ENCODE measurements at places on chromosomes 3 and 15.

DNA sequence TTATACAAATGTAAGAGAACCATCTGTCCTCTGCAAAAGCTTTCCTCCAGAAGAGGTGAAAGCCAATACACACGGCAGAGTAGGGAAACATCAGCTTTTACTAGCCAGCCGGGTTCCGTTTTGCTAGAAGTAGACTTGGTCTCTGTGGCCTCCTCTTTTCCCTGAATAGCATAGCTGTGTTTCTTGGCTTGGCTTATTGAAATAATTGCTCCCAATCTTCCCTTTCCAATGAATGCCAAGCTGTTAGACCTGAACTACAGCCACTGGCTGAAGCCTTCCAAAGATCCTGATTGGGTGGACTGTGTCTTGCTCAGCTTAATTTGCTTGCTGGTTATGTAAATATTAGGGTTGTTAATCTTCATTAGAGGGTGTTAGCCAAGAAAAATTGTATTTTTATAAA, 157.8 kb upstream of the ROPN1 start:
- no peak for DNase-seq
- H3K27me3 ChIP-seq, result no peaks in the 10 kb centered on the region

DNA sequence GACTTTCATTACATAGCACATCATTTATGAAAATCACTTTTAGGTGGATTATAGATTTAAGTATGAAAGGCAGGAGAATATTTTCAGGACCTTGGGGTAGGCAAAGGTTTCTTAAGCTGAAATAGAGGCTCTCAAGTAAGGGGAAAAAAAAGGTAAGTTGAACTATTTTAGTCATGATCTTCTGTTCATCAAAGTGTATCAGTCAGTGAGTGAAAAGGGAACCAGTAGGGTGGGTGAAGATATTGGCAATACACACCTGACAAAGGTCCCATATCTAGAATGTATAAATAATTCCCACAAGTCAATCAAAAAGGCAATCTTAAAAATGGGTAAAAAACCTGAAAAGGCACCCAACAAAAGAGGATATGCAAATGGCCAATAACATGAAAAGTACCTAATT, 218.6 kb downstream of the KLF13 start:
- no peaks in the 10 kb centered on the region for H3K4me1 ChIP-seq
- H3K27ac ChIP-seq, result no peak overlapping the region
- no peak overlapping the region for H3K4me3 ChIP-seq
- no peaks in the 10 kb centered on the region for H3K36me3 ChIP-seq
- no peak for DNase-seq
- H3K27me3 ChIP-seq, result no peaks in the 10 kb centered on the region

- H3K4me1 ChIP-seq, result no peaks in the 10 kb centered on the region
- H3K4me3 ChIP-seq, result no peak overlapping the region
- no peak for DNase-seq
Measured at GRCh38 chr3:128390867-128391266, 75.8 kb downstream of the DNAJB8 start.

- DNase-seq, result no peak
- H3K4me3 ChIP-seq, result peak overlapping the region; percentile 83
- no peaks in the 10 kb centered on the region for H3K36me3 ChIP-seq
- H3K27ac ChIP-seq, result peak overlapping the region; percentile 91
- no peaks in the 10 kb centered on the region for H3K27me3 ChIP-seq
- H3K4me1 ChIP-seq, result peaks cover 39% of the 10 kb centered on the region
Measured at GRCh38 chr3:64265646-64266045, 40.4 kb upstream of the PRICKLE2 start.

GRCh38 chr3:41701191-41701698, 260.7 kb downstream of the ULK4 start:
- no peak overlapping the region for H3K4me3 ChIP-seq
- no peaks in the 10 kb centered on the region for H3K36me3 ChIP-seq
- no peaks in the 10 kb centered on the region for H3K27me3 ChIP-seq
- DNase-seq, result no peak

GRCh38 chr15:63896336-63897115, 62.8 kb upstream of the HERC1 start:
- peak; percentile 64 for DNase-seq
- no peaks in the 10 kb centered on the region for H3K27me3 ChIP-seq
- H3K27ac ChIP-seq, result no peak overlapping the region
- H3K4me3 ChIP-seq, result no peak overlapping the region
- H3K4me1 ChIP-seq, result no peaks in the 10 kb centered on the region

GRCh38 chr3:63582943-63583500, 69.5 kb upstream of the SNTN start:
- no peaks in the 10 kb centered on the region for H3K27me3 ChIP-seq
- DNase-seq, result no peak
- no peaks in the 10 kb centered on the region for H3K36me3 ChIP-seq
- H3K4me3 ChIP-seq, result no peak overlapping the region

- H3K27ac ChIP-seq, result no peak overlapping the region
- no peak for DNase-seq
- H3K36me3 ChIP-seq, result no peaks in the 10 kb centered on the region
- no peak overlapping the region for H3K4me3 ChIP-seq
- peaks cover 5% of the 10 kb centered on the region for H3K4me1 ChIP-seq
Measured at GRCh38 chr3:184549796-184550577, 11.6 kb upstream of the EPHB3 start.

- no peak overlapping the region for H3K27ac ChIP-seq
- H3K4me1 ChIP-seq, result no peaks in the 10 kb centered on the region
- peaks cover 5% of the 10 kb centered on the region for H3K27me3 ChIP-seq
- H3K4me3 ChIP-seq, result no peak overlapping the region
- H3K36me3 ChIP-seq, result no peaks in the 10 kb centered on the region
- DNase-seq, result no peak
Measured at GRCh38 chr15:88342666-88343065, 86.1 kb upstream of the NTRK3 start.

DNA sequence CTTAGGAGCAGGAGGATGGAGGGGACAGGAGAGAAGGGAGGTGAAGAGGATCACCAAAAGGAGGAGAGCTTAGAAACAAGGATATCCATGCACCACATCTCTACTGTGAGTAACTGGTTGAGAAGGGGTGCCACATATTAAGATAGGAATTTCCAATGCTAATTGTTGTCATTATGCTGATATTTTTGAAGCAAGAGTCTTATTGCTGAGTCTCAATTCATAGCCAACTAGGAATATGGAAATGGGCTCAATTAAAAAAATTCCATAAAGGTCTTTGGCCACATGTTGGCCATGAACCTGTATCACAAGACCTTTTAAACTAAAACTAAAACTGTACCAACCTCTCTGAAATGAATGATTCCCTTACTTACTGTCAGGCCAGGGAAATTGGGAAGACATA, 642.6 kb downstream of the MAGI1 start:
- no peak for DNase-seq
- H3K4me3 ChIP-seq, result no peak overlapping the region
- no peak overlapping the region for H3K27ac ChIP-seq
- H3K27me3 ChIP-seq, result no peaks in the 10 kb centered on the region

- no peaks in the 10 kb centered on the region for H3K4me1 ChIP-seq
- no peak overlapping the region for H3K27ac ChIP-seq
- no peaks in the 10 kb centered on the region for H3K36me3 ChIP-seq
- no peak overlapping the region for H3K4me3 ChIP-seq
- no peaks in the 10 kb centered on the region for H3K27me3 ChIP-seq
Measured at GRCh38 chr3:183298701-183299153, 45.7 kb downstream of the B3GNT5 start.

GRCh38 chr15:71757741-71758530, 52.4 kb upstream of the NR2E3 start:
- H3K27me3 ChIP-seq, result no peaks in the 10 kb centered on the region
- DNase-seq, result no peak
- no peak overlapping the region for H3K27ac ChIP-seq
- peaks cover 20% of the 10 kb centered on the region for H3K36me3 ChIP-seq

GRCh38 chr15:73637527-73637926, 4.3 kb upstream of the NPTN start:
- no peak for DNase-seq
- no peaks in the 10 kb centered on the region for H3K36me3 ChIP-seq
- H3K27me3 ChIP-seq, result no peaks in the 10 kb centered on the region
- H3K27ac ChIP-seq, result no peak overlapping the region

- no peak for DNase-seq
- H3K27ac ChIP-seq, result no peak overlapping the region
- no peaks in the 10 kb centered on the region for H3K27me3 ChIP-seq
- H3K4me1 ChIP-seq, result peaks cover 12% of the 10 kb centered on the region
- no peaks in the 10 kb centered on the region for H3K36me3 ChIP-seq
- peak overlapping the region; percentile 55 for H3K4me3 ChIP-seq
Measured at GRCh38 chr3:38038447-38038911, 529 bp upstream of the DLEC1 start.

GRCh38 chr15:90790561-90790960, 73.4 kb downstream of the BLM start:
- no peaks in the 10 kb centered on the region for H3K27me3 ChIP-seq
- no peaks in the 10 kb centered on the region for H3K4me1 ChIP-seq
- no peak overlapping the region for H3K27ac ChIP-seq
- no peak for DNase-seq
- no peak overlapping the region for H3K4me3 ChIP-seq
- H3K36me3 ChIP-seq, result no peaks in the 10 kb centered on the region

- H3K27me3 ChIP-seq, result no peaks in the 10 kb centered on the region
- H3K4me3 ChIP-seq, result no peak overlapping the region
- H3K4me1 ChIP-seq, result no peaks in the 10 kb centered on the region
- H3K36me3 ChIP-seq, result no peaks in the 10 kb centered on the region
- no peak for DNase-seq
Measured at GRCh38 chr3:80408030-80408721, 640.4 kb upstream of the ROBO1 start.

- H3K27ac ChIP-seq, result no peak overlapping the region
- peaks cover 2% of the 10 kb centered on the region for H3K27me3 ChIP-seq
- no peaks in the 10 kb centered on the region for H3K36me3 ChIP-seq
- H3K4me1 ChIP-seq, result no peaks in the 10 kb centered on the region
- no peak for DNase-seq
- H3K4me3 ChIP-seq, result no peak overlapping the region
Measured at GRCh38 chr3:180571831-180572598, 29.9 kb upstream of the TTC14 start.

Measured in tibial artery (tissue), 4 donors.